ENCODE measurements at places on chromosomes 3 and 15.

- peak; percentile 22 for DNase-seq
Observed at GRCh38 chr3:134249935-134250716, 533 bp downstream of the RYK start.

GRCh38 chr3:125080077-125080476 lies 24.3 kb upstream of the HEG1 start:
- no peak for DNase-seq

DNA sequence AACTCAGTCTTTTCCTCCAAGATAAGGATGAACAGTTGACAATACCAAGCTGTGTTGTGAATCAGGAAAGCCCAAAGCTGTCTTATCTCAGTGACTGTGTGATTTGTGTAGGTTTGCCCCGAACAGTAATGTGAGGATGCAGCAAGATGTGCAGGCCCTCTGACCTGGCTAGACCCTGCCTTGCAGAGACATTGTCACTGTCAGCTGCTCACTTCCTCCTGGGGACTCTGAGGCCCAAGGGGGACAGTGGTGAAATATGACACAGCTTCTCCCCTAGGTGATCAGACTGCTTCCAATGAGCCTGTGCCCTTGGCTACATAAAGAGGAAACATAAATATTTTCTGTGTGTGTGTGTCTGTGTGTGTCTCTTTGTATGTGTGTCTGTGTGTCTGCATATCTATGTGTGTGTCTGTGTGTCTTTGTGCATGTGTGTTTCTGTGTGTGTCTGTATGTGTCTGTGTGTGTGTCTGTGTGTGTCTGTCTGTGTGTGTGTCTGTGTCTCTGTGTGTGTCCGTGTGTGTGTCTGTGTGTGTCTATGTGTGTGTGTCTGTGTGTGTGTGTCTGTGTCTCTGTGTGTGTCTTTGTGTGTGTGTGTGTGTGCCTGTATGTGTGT lies 21.7 kb downstream of the LRRK1 start:
- DNase-seq = no peak

GRCh38 chr3:5232570-5232969 lies 45.1 kb downstream of the EDEM1 start:
- no peak for DNase-seq

DNA sequence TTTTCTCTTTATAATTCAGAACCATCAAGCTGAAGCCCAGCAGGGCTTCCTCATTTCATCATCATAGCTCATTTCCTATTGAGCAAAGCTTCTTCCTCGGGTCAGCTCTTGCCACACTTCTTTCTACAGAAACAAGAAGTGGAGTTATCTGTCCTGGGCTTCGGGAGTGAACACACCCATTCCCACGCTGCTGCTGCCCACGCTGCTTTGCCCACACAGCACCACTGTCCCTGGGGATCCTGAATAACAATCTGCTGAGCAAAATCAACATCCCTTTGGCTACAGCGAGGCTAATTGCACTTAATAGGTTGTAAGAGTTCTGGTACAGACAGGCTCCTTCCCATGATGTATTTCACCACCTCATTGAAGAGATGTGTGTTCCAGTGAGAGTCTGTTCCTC lies 23.7 kb downstream of the CEP19 start:
- DNase-seq = no peak

DNA sequence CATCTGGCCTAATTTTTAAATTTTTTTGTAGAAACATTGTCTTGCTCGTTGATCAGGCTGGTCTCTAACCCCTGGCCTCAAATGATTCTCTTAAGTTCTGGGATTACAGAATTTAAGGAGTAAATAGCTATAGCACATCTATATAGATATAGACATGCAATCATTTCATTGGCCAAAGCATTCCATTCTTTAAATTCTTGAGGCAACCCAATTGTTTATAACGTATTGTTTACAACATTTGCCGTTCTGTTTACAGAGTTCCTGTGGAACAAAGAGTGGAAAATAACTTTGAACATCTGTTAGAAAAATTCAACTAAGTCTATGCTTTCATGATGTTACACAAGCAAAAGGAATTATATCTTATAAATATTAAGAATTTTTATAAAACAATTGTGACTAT lies 205.2 kb upstream of the ROBO2 start:
- no peak for DNase-seq

DNA sequence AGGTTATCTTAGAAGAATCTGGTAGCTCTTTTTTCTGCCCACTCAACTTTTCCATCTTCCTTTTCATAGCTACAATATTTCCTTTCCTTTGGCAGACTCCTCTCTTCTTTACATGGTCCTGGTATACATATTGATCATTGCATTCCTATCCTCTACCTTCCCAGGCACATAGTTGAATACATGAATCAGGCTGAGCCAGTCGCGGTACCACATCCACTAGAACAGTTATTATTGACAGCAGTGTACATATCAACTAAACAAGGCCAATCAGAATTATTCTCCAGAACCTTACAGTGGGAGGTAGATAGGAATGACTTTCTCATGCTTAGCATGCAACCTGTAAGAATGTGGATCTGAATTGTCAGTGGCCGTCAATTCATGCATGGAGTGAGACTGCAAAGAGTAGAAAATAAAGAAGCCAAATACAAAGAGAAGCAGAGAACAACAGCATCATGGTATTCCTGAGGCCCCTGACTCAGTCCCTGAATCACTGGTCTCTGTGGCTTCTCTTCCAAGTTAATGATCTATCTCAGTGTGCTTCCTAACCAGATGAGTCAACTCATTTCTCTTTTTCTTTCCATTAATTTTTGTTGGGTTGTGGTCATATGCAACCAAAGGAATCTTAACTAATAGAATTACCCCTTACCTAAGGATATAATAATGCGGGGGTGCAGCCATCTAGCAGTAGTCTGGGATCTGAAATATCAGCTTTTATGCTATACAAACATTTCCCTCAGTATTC lies 60.9 kb upstream of the DCBLD2 start:
- no peak for DNase-seq

- DNase-seq = no peak
Observed at GRCh38 chr3:184968115-184968514, 156.1 kb downstream of the VPS8 start.

GRCh38 chr3:56096999-56097398 lies 371.3 kb downstream of the ERC2 start:
- no peak for DNase-seq

DNA sequence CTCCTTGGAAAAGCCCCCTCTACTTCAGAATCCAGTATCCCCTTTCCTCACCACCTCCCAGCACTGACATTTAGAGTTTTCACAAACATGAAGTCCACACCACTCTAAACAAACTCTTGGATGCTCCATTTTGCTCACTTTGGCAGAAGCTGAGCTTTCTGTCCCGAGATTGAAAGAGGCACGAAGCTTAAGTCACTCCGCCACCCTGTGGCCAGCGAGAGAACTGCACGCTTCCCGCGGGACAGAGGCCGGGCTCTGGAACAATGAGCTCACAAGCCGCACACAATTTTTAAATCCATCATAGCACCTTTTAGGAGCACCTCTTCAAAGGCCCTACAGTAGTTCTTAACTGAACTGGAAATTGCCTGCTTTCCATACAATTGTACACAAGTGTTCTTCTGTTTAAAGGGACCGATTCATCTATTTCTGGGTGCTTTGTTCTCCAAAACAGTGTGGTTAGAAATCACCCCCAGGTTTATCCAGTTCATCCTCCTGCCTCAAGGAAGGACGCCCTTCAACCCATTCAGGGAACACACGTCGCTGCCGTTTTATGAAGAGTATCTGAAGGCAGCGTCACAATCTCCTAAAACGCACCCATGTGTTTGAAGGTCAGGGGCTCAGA lies 226.1 kb downstream of the VPS13C start:
- DNase-seq = peak; percentile 70

GRCh38 chr15:59369597-59369996 lies 3.1 kb downstream of the MYO1E start:
- DNase-seq = no peak

DNA sequence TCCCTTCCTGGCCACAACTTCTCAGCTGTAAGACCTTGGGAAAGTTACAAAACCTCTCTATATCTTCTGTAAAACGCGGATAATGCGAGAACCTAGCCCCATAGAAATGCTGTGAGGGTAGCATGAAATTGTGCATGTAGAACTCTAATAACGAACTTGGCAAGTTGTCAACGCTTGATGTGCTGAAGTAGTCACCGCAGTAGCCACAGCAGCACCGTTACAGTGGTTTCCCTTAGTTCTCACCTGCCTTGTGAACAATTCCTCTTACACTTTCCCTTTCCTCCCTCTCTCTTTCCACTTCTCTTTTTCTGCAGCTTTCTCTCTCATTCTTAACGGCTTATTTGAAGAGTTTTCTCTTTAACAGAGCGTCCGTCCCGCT lies 447 bp upstream of the SHQ1 start:
- no peak for DNase-seq
